Calu3 (cell line): ENCODE measurements at places on chromosomes 2 and 18.

- no peak for DNase-seq
These were observed 97.0 kb upstream of the RAB6C start for GRCh38 chr2:129882476-129882875.

GRCh38 chr2:104746858-104747257 lies 107.1 kb upstream of the POU3F3 start:
- no peak for DNase-seq

GRCh38 chr2:128752691-128753263 lies 434.1 kb upstream of the HS6ST1 start:
- DNase-seq: no peak

DNA sequence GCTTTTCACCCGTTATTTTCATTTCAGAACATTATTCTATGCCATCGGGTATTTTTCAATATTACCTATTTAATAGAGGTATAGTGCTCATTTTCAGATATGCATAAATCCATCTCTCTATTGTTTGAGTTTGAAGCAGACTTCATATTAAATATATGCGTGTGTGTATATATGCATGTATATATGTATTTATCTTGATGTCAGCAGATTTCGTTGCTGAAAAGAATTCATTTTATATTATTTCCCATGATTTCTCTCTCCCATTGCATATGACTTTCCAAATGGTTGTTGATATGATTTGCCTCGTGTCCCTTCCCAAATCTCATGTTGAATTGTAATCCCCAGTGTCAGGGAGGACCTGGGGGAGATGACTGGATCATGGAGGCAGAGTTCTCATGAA lies 28.6 kb upstream of the COPS8 start:
- no peak for DNase-seq

DNA sequence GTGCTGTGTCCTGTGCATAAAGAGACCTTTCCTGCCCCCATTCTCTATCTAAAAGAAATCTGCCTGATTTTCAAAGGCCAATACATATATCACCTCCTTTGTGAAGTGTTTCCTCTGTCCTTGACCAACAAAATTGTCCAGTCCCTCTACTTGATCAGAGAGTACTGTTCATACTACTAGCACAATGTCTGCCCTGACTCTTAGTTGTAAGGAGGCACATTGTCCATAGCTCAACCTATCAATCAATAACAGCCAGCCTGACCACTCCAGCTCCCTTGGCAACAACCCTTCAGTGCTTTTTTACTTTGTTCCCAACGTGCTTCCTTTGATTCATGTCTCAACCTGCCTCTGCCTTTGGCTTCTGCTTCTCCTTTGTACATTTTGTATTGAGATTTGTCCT lies 398.9 kb downstream of the TRIB2 start:
- DNase-seq: no peak

- no peak for DNase-seq
These were observed 65.2 kb upstream of the SLC35G4 start for GRCh38 chr18:11544060-11544633.

GRCh38 chr18:48863432-48864065 lies 87.2 kb downstream of the SMAD7 start:
- no peak for DNase-seq

DNA sequence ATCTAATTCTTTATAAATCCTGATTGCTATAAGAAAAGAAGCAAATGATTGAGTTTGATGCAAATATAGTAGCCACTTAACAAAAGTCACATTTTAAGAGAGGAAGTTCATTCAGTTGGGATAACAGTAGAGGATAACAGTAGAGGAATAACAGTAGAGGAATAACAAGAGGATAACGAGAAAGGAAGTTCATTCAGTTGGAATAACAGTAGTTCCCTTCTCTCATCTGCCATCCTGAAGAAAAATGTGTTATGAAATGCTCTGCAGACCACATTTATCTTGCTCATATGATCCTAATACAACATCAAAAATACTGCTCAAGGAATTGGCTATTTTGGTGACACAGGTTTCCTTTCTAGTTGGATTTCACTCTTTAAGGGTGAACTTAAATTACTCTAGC lies 105.3 kb upstream of the UNC80 start:
- no peak for DNase-seq

DNA sequence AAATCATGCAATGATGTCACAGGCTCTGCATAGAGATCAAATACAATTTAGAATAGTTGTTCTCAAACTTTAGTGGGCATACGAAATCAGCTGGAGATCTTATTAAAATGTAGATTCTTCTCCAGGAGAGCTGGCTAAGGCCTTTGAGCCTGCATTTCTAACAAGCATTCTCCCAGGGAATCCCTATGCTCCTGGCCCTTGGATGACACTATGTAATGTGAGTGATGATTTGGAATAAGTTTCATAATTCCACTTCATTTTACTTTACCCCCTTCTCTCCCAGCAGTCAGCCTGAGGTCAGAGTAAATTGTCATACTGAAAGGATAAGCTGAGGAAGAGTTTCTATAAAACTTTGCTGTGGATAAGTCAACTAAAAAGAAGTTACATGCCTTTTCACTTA lies 189.1 kb downstream of the UBE2E3 start:
- DNase-seq: no peak

GRCh38 chr18:26521617-26522016 lies 26.7 kb downstream of the KCTD1 start:
- no peak for DNase-seq

GRCh38 chr2:3461801-3462492 lies 57.4 kb downstream of the ADI1 start:
- peak; percentile 44 for DNase-seq

DNA sequence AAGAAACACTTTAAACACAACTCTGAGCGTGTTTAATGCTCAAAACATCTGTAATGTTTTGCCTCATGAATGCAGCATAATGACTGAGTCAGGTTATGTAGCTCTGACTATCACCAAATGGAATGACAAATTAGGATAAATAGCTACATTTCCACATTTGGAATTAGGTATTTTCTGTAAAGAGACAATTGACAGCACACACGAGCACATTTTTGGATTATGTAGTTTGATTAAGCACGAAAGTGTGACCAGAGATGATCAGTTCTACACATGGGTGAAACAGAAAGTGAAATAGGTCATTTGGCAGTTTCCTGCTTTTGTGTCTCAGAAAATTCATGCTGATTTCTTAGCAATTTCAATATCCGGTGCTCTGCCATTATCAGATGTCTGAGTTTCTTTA lies 29.0 kb downstream of the LPIN1 start:
- DNase-seq: no peak

DNA sequence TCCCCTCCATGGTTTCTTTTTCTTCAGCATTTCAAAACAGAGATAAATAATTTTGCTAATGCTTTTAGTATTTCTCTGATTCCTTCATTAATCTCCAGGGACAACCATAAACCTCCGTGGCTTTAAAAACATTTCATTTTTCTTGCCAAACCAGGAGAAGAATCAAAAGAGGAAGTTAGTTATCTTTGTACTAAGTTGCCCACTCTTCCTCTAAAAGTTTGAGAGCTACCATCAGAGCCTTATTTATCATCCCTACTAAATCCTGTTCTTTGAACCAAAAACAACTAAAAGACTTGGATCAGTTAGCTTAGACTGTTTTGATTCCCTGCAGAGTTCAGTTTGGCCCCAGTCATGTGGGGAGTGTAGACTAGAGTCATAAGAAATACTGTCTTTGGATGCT lies 208.4 kb downstream of the SETBP1 start:
- DNase-seq: no peak

DNA sequence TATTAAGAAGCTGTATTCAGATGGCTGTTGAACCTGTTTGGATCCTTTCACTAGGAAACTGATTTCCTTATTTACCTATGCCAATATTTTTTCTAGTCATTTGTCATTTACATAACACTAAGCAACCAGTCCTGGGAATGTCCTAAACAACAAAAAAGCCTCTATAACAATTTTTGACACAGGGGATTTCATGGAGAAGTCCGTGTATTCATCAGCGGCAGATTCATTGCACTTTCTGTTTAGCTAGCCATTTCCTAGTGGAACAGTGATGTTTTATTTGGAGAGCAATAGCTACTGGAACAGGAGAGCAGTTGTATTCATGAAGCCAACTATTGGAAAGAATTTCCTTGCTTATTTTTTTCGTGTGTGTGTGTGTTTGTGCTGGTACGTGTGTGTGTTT lies 604.3 kb upstream of the POU3F3 start:
- no peak for DNase-seq

DNA sequence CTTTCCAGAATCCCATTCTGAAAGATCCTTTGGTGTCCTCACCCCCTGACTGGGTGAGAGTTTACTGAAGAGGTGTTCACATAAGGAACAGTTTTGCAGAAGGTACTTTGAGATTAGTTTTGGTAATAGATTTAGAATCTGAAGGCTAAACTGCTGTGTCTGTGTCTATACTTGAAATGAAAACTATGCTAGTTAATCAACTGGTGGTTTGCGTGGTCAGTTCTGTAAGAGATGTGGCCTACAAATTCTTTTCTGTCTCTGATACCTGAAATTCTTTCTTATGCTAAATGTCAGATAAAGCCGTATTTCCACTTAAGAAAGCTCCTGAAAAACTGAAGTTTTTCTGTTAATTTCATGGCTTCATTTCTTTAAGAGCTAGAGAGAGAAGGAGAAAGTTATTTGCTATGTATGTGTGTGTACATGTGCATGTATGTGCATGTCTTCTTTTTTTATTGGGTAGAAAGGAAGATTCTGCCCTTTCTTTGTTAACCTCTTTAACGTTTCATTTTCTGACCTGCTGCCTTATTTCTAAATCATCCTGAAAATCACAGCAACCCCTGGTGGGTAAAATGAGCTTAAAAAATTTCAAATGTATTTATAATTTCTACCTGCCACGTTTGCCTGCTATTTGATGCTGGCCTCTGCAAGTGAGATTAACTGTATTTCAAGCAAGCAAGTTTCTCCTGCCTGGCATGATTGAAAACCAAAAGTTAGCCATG lies 552.0 kb upstream of the NRP2 start:
- no peak for DNase-seq

DNA sequence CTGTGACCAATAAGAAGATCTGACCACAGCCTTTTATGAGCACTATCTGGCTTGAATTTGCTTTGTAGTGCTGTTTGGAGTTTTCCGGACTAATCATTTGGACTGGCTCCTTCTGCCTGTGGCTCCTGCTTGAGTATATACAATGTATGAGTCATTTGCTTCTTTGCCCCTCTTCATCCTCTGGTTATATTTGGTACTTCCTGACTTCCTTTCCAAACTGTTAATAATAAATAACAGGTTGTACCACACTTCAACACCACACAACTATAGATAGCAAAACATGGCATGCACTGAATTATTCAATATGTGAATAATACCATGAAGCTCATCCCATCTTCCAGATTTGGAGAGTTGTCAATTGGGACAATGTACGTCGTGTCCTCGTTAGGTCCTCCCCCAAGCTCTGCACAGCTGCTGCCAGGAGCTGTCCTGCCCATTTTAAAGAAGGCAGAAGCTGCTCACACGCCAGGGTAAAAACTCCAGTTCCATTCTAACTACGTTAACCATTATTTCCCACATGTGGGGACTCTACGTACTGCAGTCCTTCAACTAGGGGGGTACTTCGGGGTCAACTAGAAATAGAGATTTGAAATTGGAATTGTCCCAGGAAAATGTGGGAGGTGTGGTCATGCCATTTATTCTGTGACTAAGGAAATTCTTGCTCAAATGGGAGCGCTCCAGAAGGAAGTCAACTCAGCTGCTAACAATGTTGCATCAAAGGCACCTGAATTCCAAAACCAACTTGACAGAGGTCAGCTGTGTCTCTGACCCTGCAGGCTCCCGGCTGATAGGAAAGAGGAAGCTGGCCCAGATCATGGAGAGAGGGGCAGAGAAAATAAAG lies 38.1 kb downstream of the ST8SIA5 start:
- no peak for DNase-seq

- DNase-seq: peak; percentile 8
These were observed 110.2 kb upstream of the LRP1B start for GRCh38 chr2:142241016-142241415.

DNA sequence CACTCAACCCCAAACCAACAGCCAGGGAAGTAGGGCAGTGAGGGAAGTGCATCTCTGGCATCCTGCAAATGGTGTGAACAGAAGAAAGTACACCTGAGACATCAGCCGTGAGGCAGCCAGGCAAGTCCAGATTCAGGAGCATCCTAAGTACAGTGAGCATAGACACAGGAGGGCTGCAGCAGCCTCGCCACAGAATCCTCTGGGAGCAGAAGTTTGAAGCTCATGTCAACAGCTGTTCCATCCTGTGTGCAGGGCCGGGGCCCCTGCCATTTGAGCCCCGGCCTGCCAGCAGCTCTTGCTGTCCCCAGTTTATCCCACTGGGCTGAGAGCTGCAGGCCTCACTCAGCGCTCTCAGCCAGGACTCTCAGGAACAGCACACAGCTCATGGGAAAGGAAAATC lies 14.5 kb downstream of the LOXHD1 start:
- no peak for DNase-seq

DNA sequence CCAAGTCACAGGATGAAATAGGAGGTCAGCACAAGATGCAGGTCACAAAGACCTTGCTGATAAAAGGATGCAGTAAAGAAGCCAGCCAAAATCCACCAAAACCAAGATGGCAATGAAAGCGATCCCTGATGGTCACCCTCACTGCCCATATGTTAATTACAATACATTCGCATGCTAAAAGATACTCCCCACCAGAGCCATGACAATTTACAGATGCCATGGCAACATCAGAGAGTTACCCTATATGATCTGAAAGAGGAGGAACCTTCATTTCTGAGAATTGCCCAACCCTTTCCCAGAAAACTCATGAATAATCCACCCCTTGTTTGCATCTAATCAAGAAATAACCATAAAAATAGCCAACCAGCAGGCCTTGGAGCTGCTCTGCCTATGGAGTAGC lies 709.8 kb downstream of the METTL4 start:
- DNase-seq: no peak

DNA sequence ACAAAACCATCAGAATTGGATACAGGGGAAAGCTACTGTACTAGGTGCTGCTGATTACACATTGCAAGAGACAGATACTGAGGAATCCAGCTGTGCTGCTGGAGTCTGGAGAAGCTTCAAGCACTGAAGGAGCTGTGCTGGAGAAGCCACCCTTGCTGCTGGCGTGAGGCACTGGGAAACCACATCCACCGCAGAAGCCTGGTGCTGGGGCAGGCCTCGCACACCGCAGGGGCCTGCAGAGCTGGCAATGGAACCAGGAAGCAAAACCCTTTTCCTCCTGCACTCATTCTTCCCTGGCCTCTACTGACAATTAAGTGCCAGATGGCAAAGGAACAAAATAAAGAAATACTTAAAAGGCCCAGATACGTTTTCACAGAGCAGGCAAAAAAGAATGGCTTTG lies 94.4 kb upstream of the MSH6 start:
- peak; percentile 11 for DNase-seq

DNA sequence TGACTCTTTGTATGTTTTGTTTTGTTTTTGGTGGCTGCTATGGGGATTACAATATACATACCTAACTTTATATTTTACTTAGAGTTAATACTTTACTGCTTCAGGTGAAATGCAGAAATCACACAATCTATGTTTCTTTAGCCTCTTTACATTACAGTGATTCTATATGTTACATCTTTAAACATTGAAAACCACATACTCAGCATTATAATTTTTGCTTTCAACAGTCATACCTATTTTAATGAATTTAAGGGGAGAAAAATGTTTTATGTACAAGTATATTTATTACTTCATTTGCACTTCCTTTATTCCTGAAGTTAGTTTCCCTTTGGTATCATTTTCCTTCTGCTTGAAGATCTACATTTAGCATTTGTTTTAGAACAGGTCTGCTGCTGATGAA lies 23.1 kb downstream of the FAM117B start:
- DNase-seq: no peak
